ENCODE measurements at places on chromosomes 4 and X.

- DNase-seq: no peak
Measured at GRCh38 chr4:36551697-36552214, 270.3 kb downstream of the DTHD1 start.

GRCh38 chr4:94939791-94940519 lies 182.2 kb downstream of the BMPR1B start:
- DNase-seq: no peak

GRCh38 chr4:51932261-51932660 lies 87.9 kb downstream of the LRRC66 start:
- DNase-seq: peak; percentile 64

GRCh38 chrX:133570549-133570948 lies 155.3 kb upstream of the GPC4 start:
- DNase-seq: no peak

DNA sequence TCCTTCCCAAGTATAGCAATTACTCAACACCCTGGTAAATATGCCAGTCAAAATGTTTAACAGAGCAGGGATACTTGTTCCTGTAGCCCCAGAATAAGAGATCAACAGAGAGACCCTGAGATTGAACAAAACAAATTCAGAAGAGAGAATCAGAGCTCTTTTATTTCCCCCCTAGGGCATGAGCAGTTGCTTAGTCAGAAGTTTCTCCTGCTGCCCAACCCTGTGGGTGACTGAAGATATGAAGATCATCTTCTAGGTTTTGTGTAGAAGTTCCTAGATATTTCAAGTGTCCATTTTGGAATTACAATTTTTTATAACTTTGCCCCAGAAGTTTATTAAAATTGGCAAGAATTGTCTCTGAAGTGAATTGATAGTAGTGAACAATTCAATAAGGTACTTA lies 59.1 kb upstream of the RXFP1 start:
- no peak for DNase-seq

DNA sequence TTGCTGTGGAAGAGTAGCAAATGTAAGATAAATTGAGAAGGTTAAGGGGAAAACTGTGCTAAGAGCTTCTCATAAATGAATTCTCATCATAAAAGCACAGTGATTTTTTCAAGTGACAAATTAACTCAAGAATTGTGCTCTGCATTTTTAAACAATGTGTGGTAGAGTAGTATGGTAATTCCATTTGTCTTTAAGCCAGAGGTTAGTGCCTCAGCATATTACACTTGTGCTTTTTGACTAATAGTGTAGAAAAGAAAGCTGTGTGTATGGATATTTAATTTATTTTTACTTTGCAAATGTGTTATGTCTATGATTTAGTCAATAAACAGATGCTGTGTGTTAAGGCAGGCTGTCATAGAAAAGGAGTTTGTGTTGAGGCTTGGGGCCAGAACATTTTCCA lies 61.0 kb downstream of the FHIP1A start:
- DNase-seq: no peak

DNA sequence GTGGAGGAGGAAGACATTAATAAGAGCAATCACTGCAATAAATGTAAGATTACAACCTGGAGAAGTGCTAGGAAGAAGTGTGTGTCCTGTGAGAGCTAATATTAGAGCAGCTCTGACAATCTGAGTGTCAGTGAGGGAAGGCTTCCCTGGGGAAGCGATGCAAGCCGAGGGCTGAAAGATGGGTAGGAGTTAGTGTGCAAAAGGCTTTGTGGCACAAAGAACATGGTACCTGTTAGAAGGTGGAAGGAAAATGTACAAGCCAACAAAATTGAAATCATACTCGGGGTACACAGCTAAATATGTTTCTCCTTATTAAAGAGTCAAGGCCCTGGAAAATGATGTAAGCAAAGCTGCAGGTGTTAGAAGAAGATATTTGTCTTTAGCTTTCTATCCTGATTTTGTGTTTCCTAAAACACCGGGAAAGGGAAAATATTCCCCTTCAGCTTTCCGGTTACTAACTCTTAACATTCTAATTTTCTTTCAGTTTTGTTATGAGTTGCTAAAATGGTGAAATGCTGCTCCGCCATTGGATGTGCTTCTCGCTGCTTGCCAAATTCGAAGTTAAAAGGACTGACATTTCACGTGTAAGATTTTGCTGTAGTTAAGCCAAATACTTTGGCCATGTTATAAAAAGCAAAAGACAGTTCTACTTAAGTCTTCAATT lies 808 bp downstream of the THAP6 start:
- no peak for DNase-seq

DNA sequence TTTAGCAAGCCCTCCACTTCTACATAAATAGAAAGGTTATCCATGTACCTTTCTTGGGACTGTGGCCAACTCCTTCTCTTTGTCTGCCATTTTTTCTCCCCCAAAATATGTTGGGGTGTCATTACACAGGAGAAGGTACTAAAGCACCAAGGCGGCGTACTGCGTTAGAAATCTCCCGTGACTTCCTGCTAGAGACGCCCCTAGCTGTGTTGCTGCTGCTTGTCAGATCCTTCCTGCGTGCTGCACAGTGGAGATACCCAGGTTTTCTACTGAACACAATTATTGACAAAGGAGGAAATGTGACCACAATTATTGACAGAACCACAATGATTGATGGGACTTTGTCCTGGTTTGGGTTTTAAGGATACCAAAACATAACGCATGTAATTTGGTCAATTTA lies 97.7 kb downstream of the EFHC2 start:
- no peak for DNase-seq

DNA sequence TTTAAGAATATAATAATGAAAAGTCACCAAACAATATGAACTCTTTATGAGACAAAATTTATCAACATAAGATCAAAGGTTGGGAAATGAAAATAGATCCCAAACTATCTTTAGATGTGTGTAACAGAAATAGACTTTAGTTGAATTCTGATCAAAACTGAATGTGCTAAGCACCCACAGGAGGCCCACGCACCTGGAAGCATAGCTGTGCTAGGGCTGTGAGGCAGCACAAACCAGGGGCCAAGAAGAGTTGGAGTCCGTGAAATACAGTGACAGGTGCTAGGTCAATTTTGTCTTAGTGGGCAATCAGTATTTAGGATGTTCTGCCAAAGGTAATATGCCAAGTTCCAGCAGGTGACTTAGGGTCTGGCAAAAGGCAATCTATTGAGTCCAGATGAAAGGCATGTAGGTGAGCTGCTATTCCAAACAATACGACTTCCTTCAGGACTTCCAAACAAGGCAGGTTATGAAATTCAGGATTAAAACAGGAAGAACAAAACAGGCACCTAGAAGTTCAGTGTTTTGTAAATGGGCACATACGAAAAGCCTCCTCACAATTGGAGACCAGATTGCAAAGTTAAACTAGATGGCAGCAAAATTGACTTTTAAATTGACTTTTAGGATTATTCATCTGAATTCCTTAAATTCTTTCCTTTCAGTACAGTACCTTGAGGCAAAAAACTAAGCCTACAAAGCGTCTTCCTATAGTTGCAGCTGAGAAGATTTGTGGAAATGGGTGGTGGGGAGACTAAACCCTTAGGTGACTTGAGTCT lies 4.7 kb upstream of the PCDH18 start:
- no peak for DNase-seq

GRCh38 chr4:113823291-113823659 lies 61.7 kb upstream of the CAMK2D start:
- DNase-seq: no peak

DNA sequence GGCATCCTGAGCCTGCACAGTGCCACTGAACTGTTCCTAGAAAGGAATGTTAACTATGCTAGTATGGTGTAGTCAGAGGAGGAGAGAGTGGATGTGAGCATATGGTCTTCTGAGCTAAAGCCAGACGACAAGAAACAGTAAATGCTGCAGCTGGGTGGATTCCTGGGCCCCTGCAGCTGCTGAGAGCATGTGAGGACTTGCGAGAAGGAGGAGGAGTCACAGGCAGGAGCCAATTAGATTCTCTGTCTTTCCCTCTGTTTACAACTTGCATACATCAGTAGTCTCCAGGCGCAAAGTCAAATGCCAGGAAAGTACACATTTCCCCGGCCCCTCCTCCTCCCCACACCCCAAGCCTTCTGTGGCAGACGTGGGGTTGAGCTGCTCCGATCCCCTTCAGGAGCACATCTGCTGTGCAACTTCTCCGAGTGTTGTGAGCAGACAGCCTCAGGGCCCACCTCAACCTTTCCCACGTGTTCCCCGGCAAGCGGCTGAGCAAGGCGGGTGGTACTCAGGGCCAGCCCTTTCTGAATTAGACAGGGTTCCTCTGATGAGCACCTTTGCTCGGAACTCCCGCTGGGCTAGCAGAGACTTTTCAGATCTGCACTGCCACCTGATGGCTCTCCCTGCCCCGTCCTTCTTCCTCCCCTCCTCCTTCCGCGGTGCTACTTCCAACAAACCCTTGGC lies 108.7 kb upstream of the ATP6AP2 start:
- peak; percentile 16 for DNase-seq

GRCh38 chr4:165293927-165294649 lies 33.4 kb upstream of the MSMO1 start:
- DNase-seq: no peak

DNA sequence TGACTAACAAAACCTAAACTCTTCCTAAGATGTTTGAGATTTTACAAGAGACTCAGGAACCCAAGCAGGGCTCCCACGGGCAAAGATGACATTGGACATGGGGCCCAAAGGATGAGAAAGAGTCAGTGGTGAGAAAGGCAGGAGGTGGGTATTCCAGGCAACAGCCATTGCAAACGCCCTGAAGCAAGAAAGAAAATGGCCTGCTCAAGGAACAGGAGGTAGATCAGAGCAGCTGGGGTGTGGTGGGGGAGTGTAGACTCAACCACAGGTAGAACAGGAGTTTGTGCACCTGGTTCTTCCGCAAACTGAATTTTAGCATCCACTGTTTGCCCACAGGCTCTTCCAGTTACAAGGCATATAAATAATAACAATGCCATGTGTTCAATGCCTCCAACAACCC lies 3.3 kb downstream of the PPP2R2C start:
- DNase-seq: no peak

DNA sequence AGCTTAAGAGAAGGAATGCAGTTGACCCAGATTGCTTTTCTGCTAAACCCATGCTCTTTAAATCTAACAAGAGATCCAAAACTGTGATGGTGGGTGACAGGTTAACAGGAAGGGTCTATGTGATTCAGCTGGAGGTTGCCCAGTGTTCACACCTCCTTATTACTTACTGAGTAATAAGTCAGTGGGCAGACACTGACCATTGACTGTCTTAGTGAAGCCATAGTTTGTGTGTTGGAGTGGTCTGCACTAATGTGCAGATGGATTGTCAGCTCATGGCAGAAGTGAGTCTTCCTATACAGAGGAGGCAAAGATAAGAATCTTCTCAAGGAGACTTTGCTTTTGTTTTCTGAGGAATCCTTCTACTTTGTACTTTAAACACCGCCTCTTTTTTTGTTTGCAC lies 15.2 kb upstream of the RUFY3 start:
- no peak for DNase-seq

DNA sequence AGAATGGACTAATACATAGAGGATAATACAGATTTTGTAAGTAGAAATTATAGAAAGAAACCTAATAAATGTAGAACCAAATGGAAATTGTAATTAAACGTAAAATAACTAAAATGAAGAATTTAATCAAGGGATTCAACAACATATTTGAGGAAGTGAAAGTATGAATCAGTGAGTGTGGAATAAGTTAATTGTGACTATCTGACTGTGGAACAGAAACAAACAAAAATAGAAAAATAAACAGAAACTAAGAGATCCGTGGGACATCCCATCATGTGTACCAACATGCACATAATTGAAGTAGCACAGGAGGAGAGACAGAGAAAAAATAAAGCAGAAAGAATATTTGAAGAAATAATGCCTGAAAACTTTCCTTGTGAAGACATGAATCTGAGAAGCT lies 208.6 kb upstream of the TACR3 start:
- no peak for DNase-seq

- no peak for DNase-seq
Measured at GRCh38 chr4:85598936-85599335, 124.0 kb downstream of the ARHGAP24 start.

DNA sequence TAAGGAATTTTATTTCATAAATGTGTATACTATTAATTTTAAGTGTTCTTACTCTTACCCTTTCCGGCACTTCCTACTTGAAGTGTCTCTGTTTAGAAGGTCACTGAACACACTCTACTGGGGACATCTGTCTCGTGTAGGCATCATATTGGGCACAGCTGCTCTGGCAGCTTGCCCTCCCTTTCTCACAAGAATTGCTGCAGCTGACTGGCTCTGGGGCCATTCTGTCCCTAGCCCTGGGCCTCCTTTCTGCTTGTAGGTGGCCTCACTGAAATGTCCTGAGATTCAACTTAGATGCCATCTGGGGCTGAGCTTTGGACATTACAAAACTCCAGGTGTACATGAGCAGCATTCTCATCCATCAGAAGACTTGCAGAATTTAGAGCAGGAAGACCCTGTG lies 49.6 kb downstream of the SMAD1 start:
- no peak for DNase-seq

- no peak for DNase-seq
Measured at GRCh38 chr4:5261866-5262265, 210.6 kb downstream of the STK32B start.

GRCh38 chr4:156576946-156577345 lies 394.7 kb downstream of the PDGFC start:
- DNase-seq: no peak

GRCh38 chrX:40872351-40872750 lies 137.0 kb upstream of the MED14 start:
- no peak for DNase-seq

DNA sequence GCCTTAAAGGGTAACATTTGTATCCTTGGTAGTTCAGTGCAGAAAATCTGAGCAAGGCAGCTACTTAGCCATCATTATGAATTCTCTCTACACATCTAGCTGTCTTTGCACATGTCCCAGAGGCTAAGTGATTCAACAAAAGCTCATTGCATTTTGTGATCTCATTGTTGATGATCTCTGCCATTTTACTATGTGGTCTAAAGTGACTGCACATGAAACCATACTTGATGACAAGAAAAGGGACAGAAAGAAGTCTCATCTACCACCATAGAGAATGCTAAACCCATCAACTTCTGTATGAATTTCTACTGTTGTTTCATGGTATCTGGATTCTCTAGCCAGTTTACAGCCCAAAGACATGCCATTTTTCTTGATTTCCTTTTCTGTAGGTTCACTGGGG lies 5.9 kb upstream of the PGK1 start:
- no peak for DNase-seq

DNA sequence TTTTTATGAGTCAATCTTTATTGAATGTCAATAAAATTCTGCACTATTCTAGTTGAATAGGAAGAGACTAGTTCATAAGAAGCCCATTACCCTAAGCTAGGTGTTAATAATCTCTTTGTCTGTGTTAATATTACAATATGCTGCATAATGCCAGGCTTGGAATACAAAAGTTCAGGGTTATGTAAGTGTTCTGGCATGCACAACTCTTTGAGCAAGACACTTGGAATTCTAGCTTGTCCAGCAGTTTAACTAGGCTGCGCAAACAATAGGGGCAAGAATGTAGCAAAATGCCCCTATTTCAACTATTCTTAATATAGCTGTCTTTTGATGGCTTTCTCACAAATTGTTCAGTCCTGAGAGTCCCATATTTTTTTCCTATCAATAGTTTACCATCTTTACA lies 31.3 kb upstream of the ETNPPL start:
- DNase-seq: no peak

GRCh38 chr4:53307210-53307609 lies 58.7 kb downstream of the SCFD2 start:
- no peak for DNase-seq
